CD8-positive, alpha-beta T cell (primary cell): ENCODE measurements at places on chromosomes 11 and 22.

GRCh38 chr11:112694245-112694644, 267.0 kb upstream of the NCAM1 start:
- no peak for DNase-seq

DNA sequence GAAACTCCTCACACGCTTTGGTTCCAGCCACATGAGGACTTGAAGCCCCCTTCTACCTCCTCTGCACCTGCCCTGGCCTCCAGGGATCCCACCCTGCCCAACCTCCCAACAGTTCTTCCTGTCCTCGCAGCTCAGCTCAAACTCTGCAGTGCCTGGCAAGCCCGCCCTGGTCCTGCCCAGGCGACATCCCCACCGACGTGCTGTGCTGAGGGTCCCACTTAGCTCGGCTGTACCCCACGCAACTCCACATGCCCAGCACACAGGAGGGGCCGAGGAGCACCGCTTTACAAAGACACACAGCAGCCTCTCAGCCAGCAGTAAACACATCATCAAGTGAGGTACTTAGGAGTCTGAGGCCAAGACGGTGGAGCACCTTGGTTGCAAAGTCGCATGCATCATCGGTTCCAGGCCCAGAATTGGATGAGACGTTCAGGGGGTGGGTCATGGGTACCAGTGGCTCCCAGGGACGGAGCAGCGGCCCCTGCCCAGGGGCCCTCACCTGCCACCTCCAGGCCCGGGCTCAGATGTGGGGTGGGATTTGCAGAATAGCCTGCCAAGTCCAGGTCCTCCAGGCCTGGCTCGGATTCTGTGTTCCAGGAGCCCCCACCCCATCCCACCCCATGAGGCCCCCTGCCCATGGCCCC, 72.6 kb downstream of the CELSR1 start:
- DNase-seq = no peak

DNA sequence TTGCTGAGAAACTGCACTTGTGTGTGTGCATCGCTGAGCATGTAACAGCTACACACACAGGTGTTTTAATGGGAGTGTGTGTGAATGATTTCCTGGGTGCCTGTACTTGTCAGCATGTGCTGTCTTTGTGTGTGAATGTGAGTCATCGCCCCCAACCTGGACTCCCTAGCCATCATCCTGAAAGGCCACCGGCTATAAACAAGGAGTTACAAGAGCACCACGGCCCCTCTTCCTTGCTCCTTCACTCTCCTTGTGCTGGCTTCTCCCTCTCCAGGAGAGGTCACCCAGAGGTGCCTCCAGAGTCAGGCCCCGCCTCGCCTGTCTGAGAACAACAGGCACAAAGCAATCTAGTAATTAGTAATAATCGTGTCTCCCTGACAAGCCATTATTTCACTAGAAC, 419.2 kb downstream of the BUD13 start:
- no peak for DNase-seq

GRCh38 chr22:30212363-30212995, 34.1 kb downstream of the LIF start:
- peak; percentile 37 for DNase-seq

- DNase-seq = peak; percentile 87
These were observed 991 bp upstream of the OSM start for GRCh38 chr22:30267382-30268302.

- DNase-seq = no peak
These were observed at the start of gene CCDC83 for GRCh38 chr11:85855341-85855656. Gene CCDC83, plus strand, starts transcription at chr11:85855383. Its CDS starts 9,741 bp downstream, at chr11:85865124.

GRCh38 chr11:106101819-106102218, 24.4 kb downstream of the AASDHPPT start:
- no peak for DNase-seq

GRCh38 chr11:72585762-72586311, 88.4 kb downstream of the PDE2A start:
- peak; percentile 85 for DNase-seq

DNA sequence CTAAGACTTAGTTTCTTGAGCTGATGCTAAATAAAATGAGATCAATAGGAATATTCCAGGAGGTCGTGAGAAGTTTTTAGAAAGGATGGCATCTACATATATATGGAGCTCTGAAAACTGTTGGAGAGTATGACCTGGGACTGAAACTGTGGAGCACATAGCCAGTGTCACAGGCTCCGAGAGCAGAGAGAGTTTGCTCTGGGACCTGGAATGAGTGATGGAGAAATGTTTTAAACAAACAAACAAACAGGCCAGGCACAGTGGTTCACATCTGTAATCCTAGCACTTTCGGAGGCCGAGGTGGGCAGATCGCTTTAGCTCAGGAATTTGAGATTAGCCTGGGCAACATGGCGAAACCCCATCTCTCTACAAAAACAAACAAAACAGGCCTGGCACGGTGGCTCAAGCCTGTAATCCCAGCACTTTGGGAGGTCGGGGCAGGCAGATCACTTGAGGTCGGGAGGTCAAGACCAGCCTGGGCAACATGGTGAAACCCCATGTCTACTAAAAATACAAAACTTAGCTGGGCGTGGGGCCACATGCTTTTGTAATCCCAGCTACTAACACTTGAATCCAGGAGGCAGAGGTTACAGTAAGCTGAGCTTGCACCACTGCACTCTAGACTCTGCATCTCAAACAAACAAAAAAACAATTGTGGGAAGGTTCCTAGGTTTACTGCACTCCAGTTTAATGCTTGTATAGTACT, 67.1 kb downstream of the SLC35F2 start:
- DNase-seq = no peak

DNA sequence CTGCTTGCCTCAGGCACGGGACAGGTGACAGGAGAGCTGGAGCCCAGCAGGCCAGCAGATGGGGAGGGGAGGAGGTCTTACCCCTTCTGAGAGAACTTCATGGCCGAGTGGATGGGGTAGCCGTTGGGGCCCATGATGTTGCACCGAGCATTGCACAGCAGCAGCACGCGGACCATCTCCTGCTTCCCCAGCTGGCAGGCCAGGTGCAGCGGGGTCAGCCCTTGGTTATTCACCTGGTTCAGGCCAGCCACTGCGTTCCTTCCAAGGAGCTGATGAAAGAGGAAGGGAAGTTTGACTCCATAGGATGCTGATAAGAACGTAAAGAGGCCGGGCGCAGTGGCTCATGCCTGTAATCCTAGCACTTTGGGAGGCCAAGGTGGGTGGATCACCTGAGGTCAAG, 29.4 kb upstream of the BAIAP2L2 start:
- DNase-seq = no peak

DNA sequence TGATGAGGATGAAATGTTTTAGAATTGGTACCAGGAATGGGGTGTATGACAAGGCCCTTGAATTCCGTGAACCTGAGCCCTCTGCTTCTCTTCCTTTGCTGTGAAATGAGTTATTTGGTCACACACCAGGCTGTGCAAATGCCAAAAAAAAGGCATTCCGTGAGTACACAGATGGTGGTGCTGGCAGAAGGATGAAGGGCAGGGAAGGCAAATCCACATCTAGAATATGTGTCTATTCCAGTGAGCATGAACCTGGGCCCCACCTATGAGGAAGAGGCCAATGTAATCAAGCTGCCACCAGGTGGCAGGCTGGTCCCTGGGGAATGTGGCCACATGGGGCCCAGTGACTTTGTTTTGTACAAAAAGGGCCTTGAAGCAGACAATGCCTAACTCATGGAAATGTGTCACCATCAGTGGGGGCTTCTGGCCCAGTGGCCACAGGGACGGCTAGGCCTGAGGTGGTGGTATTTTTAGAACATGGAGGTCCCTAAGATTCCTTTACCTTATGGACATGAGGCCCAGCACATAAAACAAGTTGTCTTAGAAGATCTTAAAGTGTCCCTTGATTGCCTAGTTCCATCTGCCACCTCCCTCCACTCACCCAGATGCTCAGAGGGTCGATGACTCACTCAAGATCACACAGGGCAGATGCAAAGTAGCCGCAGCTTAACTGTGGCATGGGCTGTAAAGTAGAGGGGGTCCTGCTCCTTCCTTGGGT, 3.9 kb upstream of the RNF215 start:
- peak; percentile 84 for DNase-seq

- DNase-seq = no peak
These were observed 36.2 kb downstream of the ZNF195 start for GRCh38 chr11:3342709-3343108.

DNA sequence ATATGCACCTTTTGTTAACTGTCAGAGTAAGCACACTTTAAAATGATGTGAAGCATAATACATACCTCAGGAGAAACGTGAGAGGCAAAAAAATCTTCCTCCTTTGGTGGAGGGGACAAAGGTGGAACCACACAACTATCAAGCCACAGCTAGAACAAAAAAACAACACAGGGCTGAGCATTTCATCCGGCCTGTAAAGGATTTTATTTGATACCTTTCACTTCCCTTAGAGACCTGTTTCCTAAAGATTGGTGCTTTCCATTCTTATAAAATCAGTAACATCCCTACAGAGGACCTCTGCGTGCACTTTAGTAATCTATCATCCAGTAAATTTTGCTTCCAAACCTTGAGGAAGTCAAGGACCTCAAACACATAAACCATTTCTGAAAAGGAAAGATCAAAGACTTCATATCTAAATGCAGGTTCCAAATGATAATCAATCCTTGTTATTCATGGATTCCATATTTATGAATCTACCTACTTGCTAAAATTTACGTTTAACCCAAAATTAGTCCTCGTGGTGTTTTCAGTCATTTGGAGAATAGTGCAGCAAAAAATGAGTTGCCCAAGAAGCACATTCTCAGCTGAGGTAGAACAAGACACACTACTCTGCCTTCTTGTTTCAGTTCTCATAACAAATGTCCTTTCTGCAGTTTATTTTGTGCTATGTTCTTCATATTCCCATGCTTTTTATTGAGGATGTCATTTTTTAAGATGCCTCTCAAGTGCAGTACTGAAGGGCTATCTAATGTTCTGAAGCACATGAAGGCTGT, 22.7 kb downstream of the ARFGAP3 start:
- DNase-seq = no peak

DNA sequence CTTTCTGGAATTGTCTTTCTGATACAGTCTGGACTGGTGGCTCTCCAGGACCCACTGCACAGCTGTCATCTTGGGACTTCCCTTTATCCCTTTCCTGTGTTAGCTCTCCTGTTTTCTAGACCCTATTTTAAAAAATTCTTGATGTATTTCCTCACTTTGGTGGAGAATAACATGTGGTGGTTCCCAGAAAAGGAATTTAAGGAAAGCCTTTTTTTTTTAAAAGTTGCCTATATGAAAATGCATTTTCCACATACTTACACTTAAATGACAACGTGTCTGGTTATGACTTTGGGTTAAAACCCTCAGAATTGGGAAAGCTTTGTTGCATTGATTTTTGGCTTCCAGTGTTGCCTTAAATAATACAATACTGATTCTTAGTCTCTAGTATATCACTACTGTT, 400.7 kb downstream of the TMEM135 start:
- DNase-seq = no peak

GRCh38 chr11:121965330-121965729, 150.7 kb downstream of the BLID start:
- no peak for DNase-seq

- DNase-seq = no peak
These were observed 686.9 kb downstream of the FAM181B start for GRCh38 chr11:82046778-82047177.
